Ascending aorta (tissue), 2 donors: ENCODE measurements at places on chromosomes 12 and 14.

DNA sequence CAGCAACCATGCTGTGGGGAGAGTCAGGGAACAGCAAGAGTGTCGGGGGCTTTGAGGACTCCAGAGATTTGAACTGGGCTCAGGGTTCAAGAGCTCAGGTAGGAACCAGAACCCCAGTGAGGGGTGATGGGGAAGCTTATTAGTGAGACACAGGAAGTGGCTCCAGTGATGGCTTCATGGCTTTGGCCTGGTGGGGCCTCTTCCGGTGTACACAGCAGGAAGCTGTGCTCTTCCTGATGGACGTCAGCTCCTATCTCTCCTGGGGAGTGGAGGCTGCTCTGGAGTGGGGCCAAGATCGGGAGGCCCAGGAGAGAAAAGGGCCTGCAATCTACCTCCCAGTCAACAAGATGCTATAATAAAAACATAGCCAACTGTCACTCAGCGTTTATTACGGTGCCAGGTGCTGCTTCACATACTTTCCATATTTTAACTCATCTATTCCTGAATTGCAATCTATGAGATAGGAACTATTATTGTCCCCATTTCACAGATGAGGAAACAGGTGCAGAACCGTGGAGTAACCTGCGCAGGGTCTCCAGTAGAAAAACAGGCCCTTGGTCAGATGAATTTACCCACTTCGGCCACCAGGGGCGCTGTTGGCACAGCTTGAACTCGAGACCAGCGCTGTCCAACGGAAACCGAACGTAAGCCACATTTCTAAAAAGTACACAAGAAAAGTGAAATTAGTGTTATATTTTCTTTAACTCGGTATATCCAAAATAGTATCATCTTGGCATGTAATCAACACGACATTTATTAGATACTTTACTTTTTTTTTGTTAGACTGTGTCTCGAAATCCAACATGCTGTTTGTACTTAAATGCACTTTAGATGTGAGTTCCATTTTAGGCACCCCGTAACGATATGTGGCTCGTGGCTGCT, 63.6 kb upstream of the DLK1 start:
- H3K27me3 ChIP-seq = no peaks in the 10 kb centered on the region
- H3K36me3 ChIP-seq = no peaks in the 10 kb centered on the region
- H3K4me1 ChIP-seq = no peaks in the 10 kb centered on the region
- no peak overlapping the region for H3K27ac ChIP-seq

GRCh38 chr12:43072431-43072830, 479.6 kb downstream of the ADAMTS20 start:
- DNase-seq = no peak
- H3K36me3 ChIP-seq = no peaks in the 10 kb centered on the region
- no peaks in the 10 kb centered on the region for H3K27me3 ChIP-seq
- H3K4me1 ChIP-seq = no peaks in the 10 kb centered on the region

- H3K27ac ChIP-seq = peak overlapping the region; percentile 100
- no peaks in the 10 kb centered on the region for H3K27me3 ChIP-seq
- DNase-seq = no peak
- no peaks in the 10 kb centered on the region for H3K4me1 ChIP-seq
- H3K4me3 ChIP-seq = no peak overlapping the region
- H3K36me3 ChIP-seq = no peaks in the 10 kb centered on the region
Observed at GRCh38 chr12:10211101-10211939, 1.4 kb upstream of the GABARAPL1 start.

DNA sequence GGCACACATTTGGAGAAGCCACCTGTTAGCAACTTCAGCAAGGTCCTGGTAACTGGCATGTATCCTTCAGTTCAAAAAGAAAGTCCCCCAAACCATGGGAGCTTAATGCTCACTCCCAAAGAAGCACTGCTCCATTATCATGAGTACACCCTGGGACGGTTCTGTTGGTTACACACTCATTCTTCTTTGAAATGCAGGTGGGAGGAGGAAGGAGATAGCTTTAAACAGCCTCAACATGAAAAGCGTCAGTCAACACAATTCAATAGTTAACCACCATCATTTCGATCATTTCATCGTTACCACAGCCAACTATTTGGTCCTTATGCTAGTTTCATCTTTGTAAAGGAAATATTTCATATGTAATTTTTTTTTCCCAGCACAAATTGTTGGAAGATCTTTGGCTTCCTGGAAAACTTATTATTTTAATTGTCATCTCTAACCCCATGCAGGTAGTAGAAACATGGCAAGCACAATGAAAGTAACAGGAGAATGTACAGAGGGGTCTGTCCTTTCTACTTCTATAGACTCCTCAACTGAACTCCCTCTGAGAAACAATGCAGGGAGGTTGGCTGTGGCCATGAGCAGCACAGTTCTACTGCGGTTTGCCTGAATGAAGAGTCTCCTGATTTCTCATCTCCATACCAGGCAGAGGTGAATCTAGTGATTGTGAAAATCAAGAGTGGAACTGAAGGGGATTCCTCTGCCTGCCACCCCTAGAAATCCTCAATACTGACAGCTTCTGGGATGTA, 196.4 kb upstream of the FOXN3 start:
- DNase-seq = no peak
- no peaks in the 10 kb centered on the region for H3K27me3 ChIP-seq
- H3K36me3 ChIP-seq = no peaks in the 10 kb centered on the region
- no peak overlapping the region for H3K27ac ChIP-seq

GRCh38 chr14:91367173-91368171, 50.1 kb downstream of the CCDC88C start:
- no peak overlapping the region for H3K27ac ChIP-seq
- no peaks in the 10 kb centered on the region for H3K36me3 ChIP-seq
- no peaks in the 10 kb centered on the region for H3K27me3 ChIP-seq
- H3K4me3 ChIP-seq = no peak overlapping the region

DNA sequence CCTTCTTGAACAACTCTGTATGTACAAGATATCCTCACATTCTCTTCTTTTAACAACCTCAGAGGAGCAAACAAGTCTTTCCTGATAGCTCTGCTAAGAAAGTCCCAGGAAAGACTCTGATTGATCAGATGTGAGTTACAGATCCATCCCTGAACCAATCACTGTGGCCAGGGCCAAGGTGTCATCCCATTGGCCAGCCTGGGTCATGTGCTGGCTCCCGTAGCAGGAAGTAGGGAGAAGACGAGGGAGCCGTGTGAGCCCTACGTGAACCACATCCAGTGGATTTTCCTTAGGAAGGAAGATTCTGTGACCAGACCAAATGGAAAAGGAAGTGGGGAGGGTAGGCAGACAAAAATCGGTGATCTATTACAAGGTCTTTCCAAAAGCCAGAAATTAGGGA, 5.6 kb downstream of the P2RX7 start:
- no peaks in the 10 kb centered on the region for H3K4me1 ChIP-seq
- H3K4me3 ChIP-seq = no peak overlapping the region
- H3K27me3 ChIP-seq = no peaks in the 10 kb centered on the region
- no peak overlapping the region for H3K27ac ChIP-seq
- DNase-seq = no peak

DNA sequence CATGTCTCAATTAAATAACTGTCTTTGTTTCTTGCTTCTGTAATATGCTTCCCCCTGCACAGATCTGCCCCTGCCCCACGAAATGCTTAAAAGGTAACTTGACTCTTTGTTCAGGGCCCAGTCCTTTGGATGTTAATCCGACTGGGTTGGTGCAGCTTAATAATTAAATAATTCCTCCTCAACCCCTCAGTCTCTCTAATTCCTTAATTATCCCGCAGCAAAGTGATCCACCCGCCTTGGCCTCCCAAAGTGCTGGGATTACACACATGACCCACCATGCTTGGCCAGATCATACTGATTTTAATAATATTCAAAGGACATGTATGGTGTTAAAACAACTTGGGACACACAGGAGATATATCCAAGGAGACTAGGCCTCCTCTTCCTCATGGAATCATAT, 18.2 kb upstream of the ANAPC7 start:
- DNase-seq = no peak
- no peaks in the 10 kb centered on the region for H3K36me3 ChIP-seq
- no peaks in the 10 kb centered on the region for H3K4me1 ChIP-seq
- H3K4me3 ChIP-seq = no peak overlapping the region
- H3K27me3 ChIP-seq = no peaks in the 10 kb centered on the region
- H3K27ac ChIP-seq = no peak overlapping the region

DNA sequence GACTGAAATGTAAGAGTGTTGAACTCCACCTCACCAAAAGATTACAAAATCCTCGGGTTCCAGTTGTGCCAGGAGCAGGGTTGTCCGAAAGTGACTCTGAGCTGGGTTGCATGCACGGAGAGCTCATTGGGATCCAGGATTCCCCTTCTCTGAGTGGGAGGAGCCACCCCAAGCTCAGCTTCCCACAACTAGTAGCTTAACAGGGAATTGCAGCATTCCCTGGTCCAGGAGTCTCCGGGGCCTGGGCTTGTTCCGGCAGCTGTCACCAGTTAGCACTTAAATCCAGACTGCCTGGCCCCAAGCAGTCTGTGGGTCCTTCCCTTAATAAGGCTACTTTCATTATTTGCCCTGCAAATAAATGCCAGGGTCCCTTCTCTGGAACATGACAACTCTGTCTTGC, 50.1 kb downstream of the CD9 start:
- no peaks in the 10 kb centered on the region for H3K4me1 ChIP-seq
- no peak overlapping the region for H3K27ac ChIP-seq
- no peaks in the 10 kb centered on the region for H3K27me3 ChIP-seq
- no peaks in the 10 kb centered on the region for H3K36me3 ChIP-seq
- DNase-seq = no peak
- no peak overlapping the region for H3K4me3 ChIP-seq

- peak overlapping the region; percentile 37 for H3K4me3 ChIP-seq
- H3K27me3 ChIP-seq = no peaks in the 10 kb centered on the region
- peaks cover 27% of the 10 kb centered on the region for H3K36me3 ChIP-seq
Observed at GRCh38 chr14:105363847-105364708, 34.3 kb upstream of the TEX22 start.

DNA sequence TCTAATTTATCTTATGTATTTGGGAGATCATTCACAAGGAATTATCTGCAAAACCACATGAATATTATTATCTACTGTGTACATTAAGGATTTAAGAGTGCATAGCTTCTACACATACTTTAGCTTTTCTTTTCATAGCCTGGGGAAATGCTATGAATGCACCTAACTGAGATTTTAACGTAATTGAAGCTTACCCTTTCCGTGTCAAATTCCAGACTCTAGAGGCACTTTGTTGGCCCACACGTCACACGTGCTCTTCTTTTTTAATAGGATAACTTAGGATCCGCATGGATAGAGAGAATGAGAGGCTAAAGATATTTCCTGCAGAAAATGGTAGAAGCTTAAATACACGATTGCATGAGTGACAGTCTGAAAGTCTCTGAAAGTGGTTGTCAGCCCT, 481.1 kb downstream of the PCNX1 start:
- no peaks in the 10 kb centered on the region for H3K27me3 ChIP-seq
- H3K27ac ChIP-seq = no peak overlapping the region
- no peak overlapping the region for H3K4me3 ChIP-seq
- no peak for DNase-seq
- H3K36me3 ChIP-seq = no peaks in the 10 kb centered on the region

- peaks cover 5% of the 10 kb centered on the region for H3K4me1 ChIP-seq
- H3K4me3 ChIP-seq = peak overlapping the region; percentile 61
- peak; percentile 84 for DNase-seq
- peak overlapping the region; percentile 54 for H3K27ac ChIP-seq
- no peaks in the 10 kb centered on the region for H3K27me3 ChIP-seq
Observed at GRCh38 chr12:105083551-105084105, 630 bp downstream of the ALDH1L2 start.

DNA sequence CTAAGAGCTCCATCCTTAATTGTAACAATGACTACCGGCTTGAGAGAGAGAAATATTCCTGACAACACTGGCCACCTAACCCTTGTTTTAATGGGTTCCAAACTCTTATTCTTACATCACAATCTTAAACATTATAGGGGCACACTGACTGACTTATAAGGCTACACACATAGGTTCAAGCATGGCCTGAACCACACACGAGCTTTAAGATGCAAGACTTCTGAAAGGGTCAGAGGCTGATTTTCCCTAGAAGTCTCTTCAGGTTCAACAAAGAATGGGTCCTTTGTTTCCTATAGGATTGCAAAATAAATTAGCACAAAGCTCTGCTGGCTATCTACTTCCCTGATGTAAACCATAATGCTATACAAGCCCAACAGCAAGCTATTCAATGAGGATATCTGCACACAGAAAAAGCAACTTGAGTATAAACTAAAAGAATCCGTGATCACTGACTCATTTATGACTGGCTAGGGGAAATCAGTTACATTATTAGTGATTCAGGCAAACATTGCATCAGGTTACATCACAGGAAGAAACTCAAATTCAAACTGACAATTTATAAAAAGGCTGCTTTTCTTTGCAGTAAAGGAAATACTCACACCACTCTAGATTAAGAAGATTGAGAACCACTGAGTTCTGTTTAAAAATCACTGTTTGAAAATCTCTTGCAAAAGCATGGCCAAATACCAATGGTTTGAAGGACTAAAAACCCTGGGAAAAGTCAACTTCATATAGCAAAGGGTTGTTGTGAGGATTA, 8.5 kb downstream of the BTG1 start:
- peak overlapping the region; percentile 94 for H3K4me3 ChIP-seq
- peak overlapping the region; percentile 45 for H3K27ac ChIP-seq
- peaks cover 9% of the 10 kb centered on the region for H3K4me1 ChIP-seq
- peaks cover 11% of the 10 kb centered on the region for H3K36me3 ChIP-seq

GRCh38 chr12:57718641-57719528, 19.7 kb downstream of the AGAP2 start:
- H3K4me3 ChIP-seq = no peak overlapping the region
- H3K36me3 ChIP-seq = peaks cover 70% of the 10 kb centered on the region
- H3K27ac ChIP-seq = no peak overlapping the region
- H3K27me3 ChIP-seq = no peaks in the 10 kb centered on the region
- no peak for DNase-seq

GRCh38 chr14:74954232-74954946, 1.0 kb downstream of the PGF start:
- H3K4me1 ChIP-seq = peaks cover 9% of the 10 kb centered on the region
- no peaks in the 10 kb centered on the region for H3K27me3 ChIP-seq
- H3K4me3 ChIP-seq = peak overlapping the region; percentile 54

DNA sequence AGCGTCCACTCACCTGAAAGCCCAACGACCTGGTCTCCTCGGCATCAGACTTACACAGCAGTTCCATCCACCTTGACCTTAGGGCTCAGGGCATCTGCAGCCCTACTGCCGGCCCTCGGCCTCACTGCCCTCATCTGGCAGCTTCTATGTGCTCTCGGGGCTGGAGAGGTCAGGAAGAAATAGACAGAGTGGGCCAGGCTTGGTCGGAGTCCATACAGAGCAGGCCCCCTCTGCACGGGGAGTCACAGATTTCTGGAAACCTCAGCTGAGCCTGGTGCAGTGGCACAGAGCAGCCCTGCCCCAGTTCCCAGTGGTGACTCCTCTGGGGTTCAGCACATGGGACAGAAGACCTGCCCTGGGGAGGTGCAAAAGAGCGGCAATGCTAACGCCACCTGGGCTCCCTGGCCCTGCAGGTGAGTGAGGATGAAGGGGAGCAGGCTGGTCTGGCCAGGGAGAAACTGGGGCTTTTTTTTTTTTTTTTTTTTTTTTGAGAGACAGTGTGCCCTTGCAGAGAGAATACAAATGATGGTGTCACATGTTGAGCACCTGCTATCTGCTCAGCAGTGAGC, 190.1 kb upstream of the PRMT8 start:
- H3K4me1 ChIP-seq = peaks cover 6% of the 10 kb centered on the region
- no peaks in the 10 kb centered on the region for H3K27me3 ChIP-seq
- H3K4me3 ChIP-seq = peak overlapping the region; percentile 54
- no peaks in the 10 kb centered on the region for H3K36me3 ChIP-seq
- no peak overlapping the region for H3K27ac ChIP-seq
